ENCODE measurements at places on chromosomes 6 and 20.
A peak's percentile ranks its signal among the peaks of the same experiment; 100 is the strongest.

DNA sequence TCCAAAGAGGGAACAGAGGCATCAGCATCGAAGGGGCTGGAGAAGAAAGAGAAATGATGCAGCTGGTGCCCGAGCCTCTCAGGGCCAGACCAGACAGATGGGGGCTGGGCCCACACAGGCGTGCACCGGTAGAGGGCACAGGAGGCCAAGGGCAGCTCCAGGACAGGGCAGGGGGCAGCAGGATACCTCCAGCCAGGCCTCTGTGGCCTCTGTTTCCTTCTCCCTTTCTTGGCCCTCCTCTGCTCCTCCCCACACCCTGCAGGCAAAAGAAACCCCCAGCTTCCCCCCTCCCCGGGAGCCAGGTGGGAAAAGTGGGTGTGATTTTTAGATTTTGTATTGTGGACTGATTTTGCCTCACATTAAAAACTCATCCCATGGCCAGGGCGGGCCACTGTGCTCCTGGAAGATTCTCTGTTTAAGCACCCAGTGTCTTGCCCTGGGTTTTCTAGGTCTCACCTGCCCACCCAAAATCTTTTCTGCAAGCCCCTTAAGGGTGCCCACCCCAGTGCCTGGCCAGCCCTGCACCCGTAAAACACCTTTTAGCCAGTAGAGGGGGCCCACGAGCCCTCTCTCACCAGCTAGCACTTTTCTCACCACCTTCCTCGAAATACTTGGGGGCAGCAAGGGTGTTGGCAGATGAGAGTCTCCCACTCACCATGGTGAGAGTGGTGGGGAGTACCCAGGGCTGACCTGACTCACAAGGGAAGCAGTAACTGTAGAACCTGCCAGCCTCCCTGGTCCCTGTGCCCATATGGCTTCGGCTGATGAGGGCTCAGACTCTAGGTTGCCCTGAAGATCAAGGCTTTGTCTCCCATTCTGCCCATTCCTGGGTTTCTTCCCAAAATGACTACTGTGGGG is 35.7 kb upstream of the ID1 start:
- peak; percentile 31 for DNase-seq

DNA sequence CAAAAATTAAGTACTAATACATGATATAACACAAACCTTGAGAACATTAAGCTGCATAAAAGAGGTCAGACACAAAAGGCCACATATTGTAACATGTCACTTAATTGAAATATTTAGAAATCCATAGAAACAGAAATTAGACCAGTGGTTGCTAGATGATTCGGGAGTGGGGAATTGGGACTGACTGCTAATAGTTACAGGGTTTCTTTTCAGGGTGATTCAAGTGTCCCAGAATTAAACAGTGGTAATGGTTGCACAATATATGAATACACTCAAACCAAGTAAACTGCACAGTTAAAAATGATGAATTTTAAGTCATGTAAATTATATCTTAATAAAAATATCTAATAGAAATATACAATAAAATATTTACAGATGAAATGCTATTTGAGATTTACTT is 174.5 kb downstream of the WDR27 start:
- DNase-seq: no peak

- no peak for DNase-seq
Observed at GRCh38 chr6:55496201-55496600, 82.8 kb downstream of the HMGCLL1 start.

DNA sequence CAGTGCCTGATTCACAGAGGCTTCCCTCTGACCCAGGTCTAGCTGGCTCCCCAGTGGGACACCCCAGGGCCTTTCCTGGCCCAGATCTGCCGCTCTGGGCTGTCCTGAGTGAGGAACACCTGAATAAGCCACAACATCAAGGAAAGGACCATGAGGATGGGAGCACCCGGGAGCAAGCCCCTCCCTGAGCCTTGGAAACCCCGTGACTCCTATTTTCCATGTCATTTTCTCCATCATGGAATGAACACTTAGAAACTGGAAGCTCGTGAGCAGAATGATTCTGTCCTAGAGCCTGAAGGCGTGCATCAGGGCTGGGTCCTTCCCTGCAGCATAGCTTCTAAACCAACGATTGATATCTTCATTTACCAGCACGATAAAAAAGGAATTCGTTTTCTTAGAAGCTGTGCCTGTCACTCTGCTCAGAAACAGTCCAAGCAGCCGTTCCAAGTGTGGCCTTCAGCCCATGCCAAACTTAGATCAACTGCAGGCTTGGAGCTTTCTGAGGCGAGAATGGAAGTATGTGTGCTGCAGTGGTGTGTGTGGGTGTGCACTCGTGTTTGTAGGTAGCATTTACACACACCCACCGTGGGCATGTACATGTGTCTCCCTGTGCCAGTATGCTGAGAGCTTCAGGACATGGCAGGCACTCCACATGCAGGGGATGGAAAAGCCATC is 83.2 kb upstream of the FOXC1 start:
- DNase-seq: no peak

DNA sequence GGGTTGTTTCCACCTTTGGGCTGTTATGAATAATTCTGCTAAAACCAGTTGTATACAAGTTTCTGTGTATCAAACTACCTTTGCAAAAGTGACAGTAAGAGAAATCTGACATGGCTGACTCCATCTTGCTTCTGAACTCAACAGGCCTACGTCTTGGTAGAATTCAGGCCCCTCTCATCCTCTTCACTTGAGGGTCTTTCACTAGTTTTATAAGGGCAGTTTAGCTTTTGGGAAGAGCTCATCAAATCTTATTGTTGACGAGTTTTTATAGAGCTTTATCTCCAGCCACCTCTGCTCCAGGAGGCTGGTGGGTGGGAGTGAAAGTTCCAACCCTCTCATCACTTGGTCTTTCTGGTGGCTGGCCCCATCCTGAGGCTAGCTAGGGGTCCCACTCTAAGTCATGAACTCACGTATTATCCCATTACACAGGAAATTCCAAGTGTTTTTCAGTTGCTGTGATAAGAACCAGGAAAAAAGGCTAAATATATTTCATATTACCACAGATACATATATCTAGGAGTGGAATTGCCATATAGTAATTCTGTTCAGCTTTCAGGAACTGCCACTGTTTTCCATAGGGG is 11.6 kb downstream of the SNRPB start:
- no peak for DNase-seq

- DNase-seq: no peak
Observed at GRCh38 chr6:157974967-157975366, 6.7 kb upstream of the SYNJ2 start.

DNA sequence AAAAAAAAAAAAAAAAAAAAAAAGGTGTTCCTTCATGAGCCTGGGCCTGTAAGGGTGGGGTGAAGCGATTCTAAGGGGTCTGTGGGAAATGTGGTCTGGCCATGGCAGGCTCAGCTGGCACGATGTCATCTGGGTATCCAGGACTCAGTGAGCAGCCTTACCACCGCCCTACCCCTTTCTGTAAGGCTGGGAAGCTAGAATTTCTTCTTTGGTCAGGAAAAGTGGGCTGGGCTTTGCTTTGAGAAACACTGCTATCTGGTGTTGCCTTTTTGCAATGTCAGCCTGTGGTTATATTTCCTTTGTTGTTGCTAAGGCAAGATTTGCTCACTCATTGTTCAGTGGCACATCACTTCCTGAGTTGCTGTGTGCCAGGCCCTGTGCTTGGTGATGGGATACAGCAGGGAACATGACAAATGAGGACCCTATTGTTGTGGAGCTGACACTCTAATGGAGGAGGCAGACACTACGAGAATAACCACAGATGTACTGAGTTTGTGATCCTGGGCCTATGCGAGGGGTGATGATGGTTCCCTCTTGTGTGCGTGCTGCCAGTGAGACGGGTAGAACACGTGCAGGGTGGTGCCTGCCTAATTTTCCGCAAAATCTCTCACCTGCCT is 45.9 kb upstream of the ZNFX1 start:
- DNase-seq: peak; percentile 22

Measured in stimulated activated naive CD4-positive, alpha-beta T cell (primary cell).